NCI-H1417 treated with DMSO at 0.1 percent for 48 hours (cell line): ENCODE measurements at places on chromosomes 2 and 18.

GRCh38 chr2:42031281-42032223 lies 16.3 kb upstream of the PKDCC start:
- DNase-seq, result no peak

GRCh38 chr2:88637464-88637863 lies 10.2 kb upstream of the EIF2AK3 start:
- no peak for DNase-seq

DNA sequence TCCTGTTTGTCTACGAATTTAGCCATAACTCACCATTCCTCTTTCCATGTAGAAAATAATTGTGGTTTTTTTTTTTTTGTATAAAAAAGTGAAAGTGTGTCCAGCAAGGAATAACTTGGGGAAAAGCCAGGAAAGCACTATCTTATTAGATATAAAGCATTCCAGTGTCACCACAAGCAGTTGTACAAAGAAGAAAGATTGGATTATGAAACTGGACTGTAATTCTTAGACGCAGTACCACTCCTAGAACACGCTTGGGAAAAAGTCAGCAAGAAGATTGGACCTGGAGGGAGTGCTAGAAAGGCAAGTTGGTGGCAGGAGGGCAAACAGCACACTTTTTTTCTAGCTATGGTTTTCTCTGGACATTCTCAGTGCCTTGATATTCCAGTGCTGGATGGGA lies 186.7 kb downstream of the PARD3B start:
- no peak for DNase-seq

DNA sequence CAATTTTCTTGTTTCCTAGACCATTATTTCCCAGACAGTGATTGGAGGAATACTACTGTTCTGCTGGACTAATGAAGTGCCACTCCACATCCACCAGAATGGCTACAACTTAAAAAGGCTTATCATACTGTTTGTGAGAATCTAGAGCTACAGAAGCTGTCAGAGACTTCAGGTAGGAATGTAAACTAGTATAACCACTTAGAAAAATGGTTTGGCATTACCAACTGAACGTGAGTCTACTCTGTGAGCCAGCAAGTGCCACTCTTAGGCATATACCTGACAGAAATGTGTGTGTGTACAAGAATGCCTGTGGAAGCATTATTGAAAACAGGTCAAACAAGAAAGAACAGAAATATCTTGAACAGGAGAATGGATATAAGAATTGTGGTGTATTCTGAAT lies 4.2 kb upstream of the SCN3A start:
- DNase-seq, result no peak

- DNase-seq, result no peak
Measured at GRCh38 chr2:154193246-154193645, 321.5 kb downstream of the GALNT13 start.
